ENCODE measurements at places on chromosomes 5 and 9.

- DNase-seq, result no peak
These were observed 75.9 kb upstream of the NR3C1 start for GRCh38 chr5:143479394-143479793.

- DNase-seq, result no peak
These were observed 1429.3 kb downstream of the EFNA5 start for GRCh38 chr5:106241409-106241808.

- peak; percentile 31 for DNase-seq
These were observed 4.5 kb upstream of the TLE1 start for GRCh38 chr9:81693671-81694378.

DNA sequence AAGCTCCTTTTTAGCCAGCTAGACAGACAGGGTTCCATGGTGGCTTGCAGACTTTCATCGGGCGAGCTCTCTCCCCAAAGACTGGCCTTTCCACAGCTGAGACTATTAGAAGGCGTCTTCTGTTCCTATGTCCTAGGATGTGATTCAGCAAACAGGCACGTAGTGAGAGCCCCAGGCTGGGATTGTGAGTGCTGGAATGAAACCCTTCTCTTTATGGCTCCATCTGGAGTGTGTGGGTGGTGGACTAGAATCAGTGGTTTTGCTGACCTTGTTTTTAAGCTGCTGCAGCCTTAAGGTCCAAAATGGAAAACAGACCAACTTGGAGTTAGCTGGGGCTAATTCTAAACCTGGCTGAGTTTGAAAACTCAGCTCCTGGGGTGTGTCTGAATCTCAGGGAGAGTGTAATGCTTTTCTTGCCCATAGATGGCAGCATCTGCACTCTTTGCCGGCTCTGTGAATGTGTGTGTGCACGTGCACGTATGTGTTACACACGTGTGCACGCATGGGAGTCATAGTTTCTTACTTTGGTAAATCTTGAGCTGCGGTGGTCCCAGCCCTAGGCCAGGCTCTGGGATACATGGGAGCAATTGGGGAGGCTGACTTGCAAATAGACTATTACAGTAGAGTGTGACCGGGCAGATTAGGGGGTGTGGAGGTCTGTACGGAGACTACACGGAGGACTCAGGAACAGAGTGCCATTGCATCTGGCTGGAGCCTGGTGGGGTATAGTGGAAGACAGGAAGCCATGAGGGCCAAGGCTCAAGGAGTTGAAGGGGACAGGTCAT, 10.7 kb downstream of the GSN start:
- peak; percentile 58 for DNase-seq

- DNase-seq, result no peak
These were observed 59.4 kb downstream of the DAP start for GRCh38 chr5:10701567-10702039.

DNA sequence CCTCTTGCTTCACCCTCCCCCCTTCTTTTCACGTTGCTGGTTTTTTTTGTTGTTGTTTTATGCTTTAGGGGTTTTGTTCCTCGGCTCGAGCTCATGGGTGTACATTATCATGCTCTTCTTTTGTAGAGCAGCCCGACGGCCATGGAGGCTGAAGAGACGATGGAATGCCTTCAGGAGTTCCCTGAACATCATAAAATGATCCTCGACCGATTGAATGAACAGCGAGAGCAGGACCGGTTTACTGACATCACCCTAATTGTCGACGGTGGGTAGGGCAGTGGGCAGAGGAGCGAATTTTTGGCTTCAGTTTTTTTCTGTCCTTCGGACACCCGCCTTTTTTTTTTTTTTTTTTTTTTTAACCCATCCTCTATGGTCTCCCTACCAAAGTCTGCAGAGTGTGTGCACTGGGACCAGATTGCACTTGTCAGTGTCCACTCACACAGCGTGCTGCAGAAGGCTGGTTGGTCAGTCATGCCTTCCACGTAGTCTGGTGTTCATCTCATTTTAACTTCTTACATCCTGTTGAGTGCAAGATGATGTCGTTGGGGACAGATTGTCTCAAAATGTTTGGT, 1.3 kb downstream of the ZNF131 start:
- DNase-seq, result no peak

DNA sequence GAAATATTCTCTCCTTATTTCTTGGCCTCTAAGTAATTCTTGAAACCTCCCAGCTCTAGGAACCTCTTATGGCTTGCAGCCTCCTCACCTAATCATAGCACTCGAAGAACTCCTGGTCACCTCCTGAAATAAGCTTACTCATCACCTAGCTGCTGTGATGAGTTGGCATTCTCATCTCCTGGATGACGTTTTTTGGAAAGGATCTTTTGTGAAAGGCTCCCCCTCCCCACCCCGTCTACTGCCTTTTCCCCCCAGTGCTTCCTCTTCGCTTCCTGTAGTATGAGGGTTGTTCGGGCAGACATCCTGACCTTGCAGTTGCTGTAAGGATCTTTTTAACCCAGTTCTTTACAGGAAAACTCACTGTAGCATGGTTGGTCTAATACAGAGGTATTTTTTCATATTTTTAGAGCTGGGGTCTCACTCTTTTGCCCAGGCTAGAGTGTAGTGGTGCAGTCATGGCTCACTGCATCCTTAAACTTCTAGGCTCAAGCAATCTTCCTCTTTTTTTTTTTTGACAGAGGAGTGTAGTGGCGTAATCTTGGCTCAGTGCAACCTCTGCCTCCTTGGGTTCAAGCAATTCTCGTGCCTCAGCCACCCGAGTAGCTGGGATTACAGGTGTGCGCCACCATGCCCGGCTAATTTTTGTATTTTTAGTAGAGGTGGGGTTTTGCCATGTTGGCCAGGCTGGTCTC, 41.8 kb downstream of the ARHGAP26 start:
- no peak for DNase-seq

- no peak for DNase-seq
These were observed 109.3 kb upstream of the ICE1 start for GRCh38 chr5:5313101-5313635.

GRCh38 chr9:109816490-109816889, 36.5 kb downstream of the PALM2AKAP2 start:
- DNase-seq, result peak; percentile 72
